Left ventricle myocardium superior (tissue), 1 donor: ENCODE measurements at places on chromosomes 6 and 20. TPM values are rescaled to one million over a fixed set of nuclear protein-coding genes. Genes with fewer than 3 reads are reported as not detected.

DNA sequence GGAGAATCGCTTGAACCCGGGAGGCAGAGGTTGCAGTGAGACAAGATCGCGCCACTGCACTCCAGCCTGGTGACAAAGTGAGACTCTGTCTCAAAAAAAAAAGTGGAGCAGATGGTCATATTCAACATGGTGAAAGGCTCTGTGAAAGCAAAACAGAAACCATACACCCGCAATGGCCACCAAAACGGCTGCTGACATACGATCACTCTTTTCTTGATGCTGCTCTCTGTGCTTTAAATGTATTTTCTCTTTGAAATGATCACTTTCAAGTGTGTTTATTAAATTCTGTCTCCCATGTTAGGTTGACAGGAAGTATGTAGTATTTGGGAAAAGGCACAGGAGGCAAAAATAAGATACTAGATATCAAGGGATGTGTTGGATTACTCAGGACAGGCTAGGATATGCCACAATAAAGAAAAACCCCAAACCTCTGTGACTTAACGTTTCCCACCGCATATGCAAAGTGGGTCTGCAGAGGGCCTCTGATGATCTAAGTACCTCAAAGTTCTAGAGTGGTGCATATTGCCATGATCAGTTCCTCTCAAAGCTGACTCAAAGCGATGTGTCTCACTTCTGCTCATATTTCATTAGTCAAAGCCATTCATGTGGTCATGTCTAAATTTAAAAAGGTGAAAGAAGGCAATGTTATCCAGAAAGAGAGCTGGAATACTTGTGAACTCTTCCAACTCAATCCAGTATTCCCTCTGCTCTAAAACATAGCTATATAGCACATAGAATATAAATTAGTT, 155.1 kb upstream of the SOX4 start:
- no peak for DNase-seq

GRCh38 chr20:25242231-25242630, 5.7 kb upstream of the PYGB start:
- DNase-seq: no peak

DNA sequence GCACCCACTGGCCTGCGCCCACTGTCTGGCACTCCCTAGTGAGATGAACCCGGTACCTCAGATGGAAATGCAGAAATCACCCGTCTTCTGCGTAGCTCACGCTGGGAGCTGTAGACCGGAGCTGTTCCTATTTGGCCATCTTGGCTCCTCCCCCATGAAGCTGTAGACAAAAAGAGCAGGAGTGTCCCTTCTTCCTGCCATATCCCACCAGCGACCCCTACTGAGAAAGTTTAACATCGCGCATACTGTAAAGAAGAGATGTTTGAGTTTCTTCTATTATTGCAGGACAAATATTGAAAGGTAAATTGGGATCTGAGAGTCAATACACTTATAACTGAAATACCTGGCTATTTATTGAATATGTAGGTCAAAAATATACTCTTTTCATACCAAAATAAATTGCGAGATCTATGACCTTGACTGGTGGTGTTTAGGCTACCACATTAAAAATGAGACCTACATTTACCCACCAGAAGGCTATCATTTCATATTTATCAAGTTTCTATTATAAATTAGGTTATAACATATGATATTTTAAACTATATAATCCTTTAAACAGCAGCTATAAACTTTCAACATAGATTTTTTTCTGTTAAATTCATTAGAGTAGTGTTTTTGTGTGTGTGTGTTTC, 586.3 kb downstream of the HTR1B start:
- DNase-seq: no peak

The PPP1R14C gene
- 123 TPM for total RNA-seq

The RNF182 gene
- total RNA-seq: 0.10 TPM

DNA sequence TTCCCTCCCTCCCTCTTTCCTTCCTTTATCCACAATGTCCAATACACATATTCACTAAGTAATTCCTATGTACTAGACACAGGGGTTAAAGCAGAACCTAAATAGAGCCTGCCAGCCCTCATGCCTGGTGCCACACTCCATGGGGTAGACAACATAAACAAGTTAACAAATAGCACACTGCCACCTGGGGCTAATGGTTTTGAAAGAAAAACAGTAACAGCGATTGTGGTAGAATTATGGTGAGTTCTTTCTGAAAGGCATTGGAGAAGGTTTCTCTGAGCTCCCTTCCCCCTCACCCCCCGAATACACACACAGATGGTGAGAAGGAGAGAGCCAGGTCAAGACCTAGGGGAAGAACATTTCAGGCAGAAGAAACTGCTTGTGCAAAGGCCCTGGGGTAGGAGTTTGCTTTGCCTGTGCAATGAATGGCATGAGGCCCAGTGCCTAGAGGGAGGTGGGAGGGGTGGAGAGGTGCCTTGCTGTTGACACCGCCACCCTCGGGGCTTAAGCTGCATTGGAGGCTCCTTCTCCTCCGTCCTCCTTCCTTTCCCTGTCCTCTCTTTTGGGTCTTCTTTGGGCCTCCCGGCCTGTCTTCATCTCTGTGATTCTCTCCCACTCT, 502.4 kb upstream of the SULF2 start:
- no peak for DNase-seq

DNA sequence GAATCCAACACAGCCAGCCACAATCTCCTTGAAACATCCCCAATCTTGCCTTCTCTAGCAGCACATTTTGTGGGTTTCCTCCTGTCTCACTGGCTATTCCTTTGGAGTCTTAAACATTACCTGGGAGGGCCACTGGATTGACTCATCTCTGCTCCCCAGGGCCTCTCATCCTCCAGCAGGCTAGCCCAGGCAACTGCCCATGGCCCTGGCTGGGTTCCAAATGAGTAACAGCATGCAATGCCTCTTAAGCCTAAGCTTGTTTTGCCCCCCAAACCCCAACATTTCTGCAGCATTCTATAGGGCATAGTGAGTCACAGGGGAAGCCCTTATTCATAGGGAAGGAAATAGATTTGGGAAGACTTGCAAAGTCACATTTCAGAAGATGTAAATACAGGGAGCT, 204.9 kb downstream of the FOXA2 start:
- DNase-seq: no peak

DNA sequence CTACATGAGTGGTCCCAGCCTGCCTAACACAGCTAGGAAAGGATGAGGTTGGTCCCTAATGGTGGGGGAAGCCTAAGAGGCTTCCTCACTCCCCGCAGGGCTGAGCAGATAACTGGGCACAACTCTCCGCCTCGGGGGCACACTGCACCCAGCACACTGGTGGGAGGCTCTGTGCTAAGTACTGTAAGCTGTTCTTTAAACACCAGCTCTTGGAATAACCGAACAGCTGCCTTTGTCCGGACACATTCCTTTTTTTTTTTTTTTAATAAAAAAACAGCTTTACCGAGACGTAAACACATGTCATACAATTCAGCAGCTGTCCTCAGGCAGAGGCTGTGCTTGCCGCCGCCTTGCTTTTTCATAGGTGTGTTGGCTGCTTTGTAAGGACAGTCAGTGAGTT, 6.9 kb downstream of the PSMG4 start:
- no peak for DNase-seq

- no peak for DNase-seq
Observed at GRCh38 chr20:59103573-59103972, 60.0 kb upstream of the ZNF831 start.

The SOX18 gene
- 36.8 TPM for total RNA-seq

DNA sequence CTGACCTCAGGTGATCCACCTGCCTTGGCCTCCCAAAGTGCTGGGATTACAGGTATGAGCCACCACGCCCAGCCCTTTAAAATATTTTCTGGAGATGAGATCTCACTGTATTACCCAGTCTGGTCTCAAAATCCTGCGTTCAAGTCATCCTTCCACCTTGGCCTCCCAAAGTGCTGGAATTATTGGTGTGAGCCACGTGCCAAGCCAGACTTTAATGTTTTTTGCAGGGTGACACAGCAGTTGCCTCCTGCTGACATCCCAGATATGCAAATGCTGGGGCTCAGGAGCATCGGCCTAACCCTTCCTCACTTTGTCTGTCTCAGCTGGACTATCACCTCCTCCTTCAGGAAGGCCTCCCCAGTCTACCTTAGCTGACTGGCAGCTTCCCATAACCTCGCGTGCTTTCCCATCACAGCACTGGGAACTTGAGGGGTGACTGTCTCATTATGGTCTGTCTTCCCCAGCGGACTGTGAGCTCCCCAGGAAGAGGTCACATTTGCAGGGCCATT, 14.3 kb upstream of the ID1 start:
- no peak for DNase-seq

The ANGPT4 gene
- 0.05 TPM for total RNA-seq

DNA sequence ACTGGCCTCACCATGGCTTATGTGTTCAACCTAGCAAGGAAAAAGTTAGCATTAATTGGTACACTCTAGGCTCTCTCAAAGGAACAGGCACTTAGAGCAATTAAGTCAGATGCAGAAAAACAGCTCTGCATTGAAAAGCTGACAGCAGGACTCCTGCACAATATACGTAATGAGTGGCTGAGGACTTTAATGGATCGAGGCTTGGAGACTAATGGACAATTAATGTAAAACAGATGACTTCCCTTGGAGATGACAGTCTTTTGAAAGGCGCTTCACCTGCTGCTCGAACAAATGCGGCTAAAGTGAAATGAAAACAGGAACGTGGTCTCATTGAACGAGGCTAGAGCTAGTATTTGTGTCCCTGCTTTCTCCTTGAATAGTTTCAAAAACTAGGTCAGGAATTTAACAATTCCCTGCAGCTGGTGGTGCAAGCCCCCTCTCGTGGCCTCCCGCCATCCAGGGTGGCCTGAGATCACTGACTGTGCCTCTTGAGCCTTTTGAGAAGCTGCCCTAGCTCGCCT, 137.1 kb downstream of the ELOVL4 start:
- no peak for DNase-seq

DNA sequence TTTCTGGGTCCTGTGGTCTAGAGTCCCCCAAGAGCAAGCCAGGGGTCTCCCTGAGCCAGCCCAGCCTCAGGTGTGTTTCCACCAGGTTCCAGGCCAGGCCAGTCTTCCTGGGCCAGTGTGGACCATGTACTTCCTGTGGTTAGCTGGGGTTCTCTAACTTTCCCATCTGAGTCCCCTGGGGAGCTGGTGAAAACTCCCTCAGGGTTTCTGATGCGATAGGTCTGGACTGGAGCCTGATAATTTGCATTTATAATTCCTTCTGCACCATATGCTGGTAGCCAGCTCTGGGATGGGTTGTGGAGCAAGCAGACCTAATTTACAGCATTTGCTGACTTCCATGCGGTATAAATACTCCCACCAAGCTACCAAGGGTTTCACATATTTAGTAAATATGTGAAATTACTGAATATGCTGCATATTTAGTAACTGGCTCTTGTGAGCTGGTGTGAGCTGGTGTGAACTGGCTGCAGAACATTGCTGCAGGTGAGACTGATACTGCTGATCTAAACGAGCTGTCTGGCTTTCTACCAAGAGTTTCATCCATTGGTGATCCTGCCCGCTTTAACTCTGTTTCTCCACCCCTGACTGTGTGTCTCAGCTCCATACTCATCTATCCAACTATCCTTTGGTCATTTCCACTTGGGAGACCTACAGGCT, 62.6 kb downstream of the RIN2 start:
- no peak for DNase-seq

- no peak for DNase-seq
Observed at GRCh38 chr6:137387096-137387764, 107.0 kb downstream of the OLIG3 start.

DNA sequence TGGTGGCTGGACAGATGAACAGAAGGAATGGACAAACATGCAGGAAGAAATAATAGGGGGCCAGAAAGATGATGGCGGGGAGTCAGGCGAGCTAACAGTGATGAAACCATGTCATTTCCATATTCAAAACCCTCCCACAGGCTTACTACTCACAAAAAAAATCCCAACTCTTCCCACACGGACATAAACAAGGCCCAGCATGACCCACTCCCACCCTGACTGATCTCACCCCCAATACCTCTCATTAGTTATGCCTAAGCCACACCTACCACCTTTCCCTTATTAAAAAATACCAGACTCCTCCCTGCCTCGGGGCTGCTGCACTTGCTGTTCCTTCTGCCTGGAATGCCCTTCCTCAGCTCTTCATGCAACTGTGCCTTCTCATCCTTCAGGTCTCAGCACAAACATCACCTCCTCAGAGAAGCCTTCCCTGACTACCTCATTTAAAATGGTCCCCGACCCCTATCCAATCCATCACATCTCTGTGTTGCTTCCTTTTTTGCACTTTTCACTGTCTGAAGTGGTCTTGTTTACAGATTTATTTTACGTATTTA, 145.8 kb downstream of the PREX1 start:
- DNase-seq: no peak

The NT5E gene
- total RNA-seq: 6.0 TPM

DNA sequence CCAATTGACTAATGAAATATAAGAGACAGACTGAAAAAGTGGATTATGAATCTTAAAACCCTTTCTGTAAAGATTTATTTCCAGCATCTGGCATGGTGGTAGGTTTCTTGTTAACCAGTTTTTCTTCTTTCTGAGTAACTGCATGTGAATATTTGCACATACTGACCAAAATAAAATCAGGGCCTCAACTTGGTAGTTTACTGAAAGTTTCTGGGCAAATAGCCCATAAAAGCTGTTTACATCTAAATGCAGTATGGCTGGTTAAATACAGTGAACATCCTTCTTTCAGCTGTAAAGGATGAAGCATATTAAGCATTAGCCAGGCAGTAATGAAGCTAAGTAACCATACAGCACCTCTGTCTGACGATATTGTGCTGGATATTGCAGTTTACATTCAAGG, 83.6 kb upstream of the EYS start:
- no peak for DNase-seq

DNA sequence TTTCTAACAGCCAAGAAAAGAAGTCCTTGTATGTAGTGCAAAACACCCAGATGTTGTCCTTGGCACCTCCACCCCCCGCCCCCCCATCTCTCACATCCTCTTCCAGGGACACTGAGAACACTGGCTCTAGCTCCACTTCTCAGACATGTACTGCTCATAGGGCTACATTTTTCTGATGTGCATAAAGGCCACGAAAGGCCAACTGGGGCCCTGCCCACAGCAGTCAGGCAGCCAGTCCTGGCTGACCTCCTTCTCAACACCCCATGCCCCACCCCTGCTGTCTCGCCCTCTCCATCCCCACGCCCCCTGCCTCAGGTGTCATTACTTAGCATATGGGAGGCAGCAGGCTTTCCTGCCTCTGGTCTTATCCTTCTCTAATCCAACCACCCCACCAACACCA, 11.3 kb downstream of the GABRR1 start:
- no peak for DNase-seq

- DNase-seq: no peak
Observed at GRCh38 chr20:58524814-58525213, 9.6 kb upstream of the APCDD1L start.

DNA sequence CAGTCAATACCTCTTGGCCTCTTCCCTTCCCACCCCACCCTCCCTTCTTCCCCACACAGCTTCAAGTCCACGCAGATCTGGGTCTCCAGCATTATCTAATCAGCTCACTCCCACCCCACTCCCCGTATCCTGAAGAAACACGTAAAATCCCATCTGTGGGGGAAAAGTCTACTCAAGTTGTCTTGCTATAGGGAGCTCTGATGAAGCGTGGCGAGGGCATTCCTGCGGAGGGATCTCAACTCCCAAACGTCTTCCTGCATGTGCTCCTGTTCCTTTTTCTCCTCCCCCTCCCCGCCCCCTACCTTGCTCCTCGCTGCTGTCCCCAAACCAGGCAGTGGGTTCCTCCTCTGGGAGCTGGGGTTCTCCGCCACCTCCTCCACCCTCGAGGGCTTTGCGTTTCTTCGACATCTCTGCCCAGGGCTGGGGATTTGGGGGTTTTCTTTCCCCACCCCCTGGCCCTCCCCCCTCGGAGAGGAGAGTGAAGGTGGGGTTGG, 181.8 kb downstream of the TBXT start:
- no peak for DNase-seq
